ENCODE measurements at places on chromosomes 1 and 21.

GRCh38 chr1:234725177-234726132 lies 115.5 kb upstream of the IRF2BP2 start:
- peak; percentile 62 for DNase-seq

GRCh38 chr1:7539769-7540175 lies 231.3 kb upstream of the VAMP3 start:
- no peak for DNase-seq

GRCh38 chr21:41751611-41752011 lies 15.2 kb downstream of the RIPK4 start:
- no peak for DNase-seq

GRCh38 chr1:228753786-228754360 lies 18.6 kb downstream of the RHOU start:
- DNase-seq = no peak

- no peak for DNase-seq
These were observed 507.1 kb downstream of the SMYD3 start for GRCh38 chr1:245999697-246000637.

DNA sequence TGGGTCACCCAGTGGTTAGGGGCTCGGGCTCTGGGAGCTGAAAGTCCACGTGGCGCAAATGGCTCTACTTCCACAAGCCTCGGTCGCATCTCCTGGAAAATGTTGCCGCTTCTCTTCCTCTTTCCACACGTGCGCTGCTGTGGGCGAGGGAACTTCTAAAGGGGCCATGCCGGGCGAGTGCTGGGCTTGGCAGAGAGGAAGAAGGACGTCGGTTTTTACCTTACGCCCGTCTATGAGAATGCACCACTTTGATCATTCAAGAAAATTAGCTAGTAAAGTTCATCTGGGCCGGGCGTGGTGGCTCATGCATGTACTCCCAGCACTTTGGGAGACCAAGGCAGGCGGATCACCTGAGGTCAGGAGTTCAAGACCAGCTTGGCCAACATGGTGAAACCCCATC lies 10.4 kb downstream of the SLC45A1 start:
- no peak for DNase-seq

- peak; percentile 31 for DNase-seq
These were observed 91.9 kb downstream of the LEPR start for GRCh38 chr1:65512383-65512782.

DNA sequence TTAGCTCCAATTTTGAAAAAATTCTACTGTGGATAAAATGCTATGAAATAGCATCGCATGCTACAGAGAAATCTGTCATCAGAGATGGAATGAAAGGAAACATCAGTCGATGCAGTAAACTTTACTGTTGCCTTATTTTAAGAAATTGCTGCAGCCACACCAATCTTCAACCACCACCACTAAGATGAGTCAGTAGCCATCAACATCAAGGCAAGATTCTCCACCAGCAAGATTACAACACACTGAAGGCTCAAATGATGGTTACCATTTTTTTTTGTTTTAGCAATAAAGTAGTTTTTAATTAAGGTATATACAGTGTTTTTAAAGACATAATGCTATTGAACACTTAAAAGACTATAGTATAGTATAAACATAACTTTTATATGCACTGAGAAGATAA lies 95.6 kb upstream of the JUN start:
- no peak for DNase-seq

GRCh38 chr1:209607102-209607794 lies 23.7 kb downstream of the CAMK1G start:
- DNase-seq = no peak
